ENCODE measurements at places on chromosomes 7 and 10.

DNA sequence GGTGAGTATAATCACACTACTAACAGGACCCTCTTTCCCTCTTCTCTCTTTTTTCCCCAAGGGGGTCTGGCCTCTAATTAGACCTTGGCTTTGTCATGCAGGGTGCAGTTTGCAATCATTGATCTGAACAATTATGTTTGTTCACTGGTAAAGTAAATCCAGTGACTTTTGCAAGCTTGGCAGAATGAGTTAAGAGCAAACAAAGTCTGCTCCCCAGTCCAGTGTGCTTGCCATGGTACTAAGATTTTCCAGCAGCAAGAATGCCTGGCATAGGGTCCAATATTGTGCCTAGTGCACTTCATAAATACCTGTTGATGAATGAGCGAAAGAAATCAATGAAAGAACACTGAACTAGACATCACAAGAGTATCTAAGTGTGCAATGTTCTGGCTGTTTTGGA, 43.9 kb downstream of the PLXDC2 start:
- no peak for DNase-seq

- no peak for DNase-seq
Observed at GRCh38 chr7:50632561-50633413, 67.6 kb upstream of the DDC start.

- no peak for DNase-seq
Observed at GRCh38 chr7:38034062-38034908, 113.8 kb downstream of the EPDR1 start.

DNA sequence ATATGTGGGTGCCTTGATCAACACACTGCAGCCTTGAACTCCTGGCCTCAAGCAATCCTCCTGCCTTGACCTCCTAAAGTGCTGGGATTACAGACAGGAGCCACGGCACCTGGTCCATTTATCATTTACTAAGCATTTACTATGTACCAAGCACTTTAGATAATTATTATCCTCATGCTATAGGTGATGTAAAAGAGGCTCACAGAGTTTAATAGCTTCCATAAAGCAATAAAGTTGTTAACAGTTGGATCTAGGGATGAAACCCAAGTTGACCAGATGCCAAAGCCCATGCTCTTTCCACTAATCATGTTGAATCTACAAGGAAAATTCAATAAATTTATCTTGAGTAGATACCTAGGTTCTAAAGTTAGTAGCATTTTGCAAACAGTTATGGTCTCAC, 5.0 kb downstream of the NAPEPLD start:
- no peak for DNase-seq

DNA sequence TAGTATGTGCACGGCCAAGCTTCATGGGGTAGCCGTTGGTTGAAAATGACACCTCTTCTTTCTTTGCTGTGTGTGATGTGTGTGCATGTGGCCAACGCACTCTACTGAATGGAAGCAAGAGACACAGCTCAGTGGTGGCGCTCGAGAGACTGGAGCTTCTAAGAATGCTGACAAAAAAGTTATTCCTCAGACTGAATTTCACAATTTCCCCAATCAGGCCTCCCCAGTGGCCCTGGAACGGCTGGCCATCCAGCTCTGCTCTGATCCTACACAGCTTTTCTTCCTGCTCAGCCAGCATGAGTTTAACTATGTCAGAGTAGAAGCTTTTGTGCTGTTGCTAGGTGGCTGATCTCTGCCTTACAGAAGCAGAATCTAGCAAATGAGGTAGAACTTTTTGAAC, 186.7 kb upstream of the PLXDC2 start:
- no peak for DNase-seq

- DNase-seq: peak; percentile 91
Observed at GRCh38 chr7:5661942-5662341, 119.5 kb downstream of the RNF216 start.

GRCh38 chr10:80203835-80204676, 1.3 kb downstream of the ANXA11 start:
- DNase-seq: no peak

DNA sequence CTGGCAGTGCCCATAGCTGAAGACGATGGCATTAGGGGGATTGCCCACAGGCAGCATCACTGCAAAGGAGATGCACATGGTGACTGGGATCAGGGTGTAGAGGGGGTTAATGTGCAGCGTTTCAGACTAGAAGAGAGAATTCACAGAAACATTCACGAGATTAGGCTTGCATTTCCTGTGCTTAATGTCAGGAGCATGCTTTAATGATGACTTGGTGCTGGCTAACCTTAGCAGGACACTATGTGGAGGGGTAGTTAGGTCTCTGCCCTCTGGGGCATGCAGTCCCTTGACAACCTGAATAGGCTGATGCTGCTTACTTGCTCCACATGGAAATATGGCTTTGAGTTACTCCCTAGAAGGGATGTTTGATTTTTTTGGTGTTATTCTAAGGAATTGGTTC, 21.8 kb downstream of the STMP1 start:
- DNase-seq: no peak

GRCh38 chr7:146943483-146943882, 826.9 kb downstream of the CNTNAP2 start:
- no peak for DNase-seq

DNA sequence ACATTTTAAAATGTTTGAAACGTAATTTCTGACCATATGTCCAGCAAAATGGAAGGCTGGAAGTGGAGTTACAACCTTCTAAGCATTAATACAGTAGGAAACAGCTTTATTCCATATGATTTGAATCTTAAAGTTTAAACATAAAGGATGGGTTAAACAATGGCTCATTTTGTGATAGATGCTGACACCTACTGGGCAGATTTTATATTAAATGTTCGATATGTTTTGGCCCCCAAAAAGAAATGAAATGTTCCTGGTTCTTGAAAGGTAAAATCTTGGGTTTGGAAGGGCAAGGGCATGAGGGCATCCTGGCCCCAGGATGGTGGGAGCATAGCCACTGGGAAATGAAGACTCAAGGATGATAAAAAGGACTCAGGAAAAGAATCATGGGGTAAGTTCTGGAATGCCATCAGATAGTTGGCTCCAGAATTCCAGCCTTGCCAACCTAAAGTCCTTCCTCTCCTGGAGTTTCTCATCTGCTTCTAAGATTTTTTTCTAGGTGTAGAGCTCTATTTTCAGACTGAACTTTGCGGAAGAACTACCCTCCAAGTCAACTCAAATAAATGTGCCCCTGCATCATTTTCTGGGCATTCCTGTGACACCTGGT, 34.6 kb upstream of the SLC35G1 start:
- DNase-seq: no peak

DNA sequence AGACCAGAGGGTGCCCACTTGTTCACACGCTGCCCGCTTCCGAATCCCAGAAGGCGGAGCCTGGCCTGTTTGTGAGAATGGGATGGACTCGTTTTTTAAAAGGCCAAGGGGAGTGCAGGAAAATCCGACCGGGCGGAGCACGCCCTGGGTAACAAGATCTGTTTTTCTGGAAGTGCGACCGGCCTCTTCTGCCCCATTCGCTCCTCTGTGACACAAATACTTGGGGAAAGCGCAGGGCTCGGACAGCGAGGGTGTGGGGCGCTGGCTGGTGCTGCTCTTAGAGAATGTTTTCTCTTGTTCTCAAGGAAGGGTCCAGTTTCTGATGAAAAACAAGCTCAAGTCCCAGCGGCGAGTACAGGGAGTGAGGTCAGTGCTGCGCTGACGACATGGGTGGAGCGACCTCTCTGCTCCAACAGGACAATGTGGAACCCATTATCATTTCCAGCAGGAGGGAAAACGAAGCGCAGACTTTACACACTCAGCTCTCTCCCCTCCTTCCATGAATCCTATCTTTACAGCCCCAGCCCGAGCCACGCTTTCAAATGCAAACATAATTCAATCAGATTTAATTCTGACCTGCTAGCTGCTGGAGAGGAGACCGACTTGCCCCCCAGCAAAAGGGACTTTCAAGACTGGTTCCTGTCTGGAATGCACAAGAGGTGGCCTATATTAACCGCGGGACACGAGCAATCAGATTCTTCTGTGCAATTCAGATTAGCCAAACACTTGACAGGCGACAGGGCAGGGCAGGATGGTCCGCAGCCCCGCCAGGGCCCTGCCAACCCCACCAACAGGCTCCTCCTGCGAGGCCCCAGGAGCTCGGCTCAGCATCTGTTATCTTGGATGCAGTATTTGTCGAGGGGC, 1.1 kb downstream of the RADIL start:
- DNase-seq: no peak

DNA sequence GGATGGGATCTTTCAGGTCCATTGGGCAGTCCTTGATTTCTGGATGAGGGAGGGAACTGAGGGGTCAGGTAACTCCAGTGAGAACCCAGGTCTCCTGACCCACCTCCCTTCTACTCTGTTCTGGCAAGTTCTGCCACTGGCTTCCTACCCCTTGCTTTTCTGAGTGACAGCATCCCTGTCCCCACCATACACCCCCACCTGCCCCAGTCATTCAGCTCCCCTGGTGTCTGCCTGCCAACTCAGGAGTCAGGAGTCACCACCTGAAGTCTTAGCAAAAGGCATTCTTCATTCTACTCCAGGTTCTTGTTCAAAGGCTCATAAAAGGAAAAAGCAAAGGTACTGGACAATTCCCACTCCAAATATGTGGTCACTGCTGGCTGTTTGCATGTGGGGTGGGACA, 26.6 kb downstream of the CDHR3 start:
- DNase-seq: no peak

DNA sequence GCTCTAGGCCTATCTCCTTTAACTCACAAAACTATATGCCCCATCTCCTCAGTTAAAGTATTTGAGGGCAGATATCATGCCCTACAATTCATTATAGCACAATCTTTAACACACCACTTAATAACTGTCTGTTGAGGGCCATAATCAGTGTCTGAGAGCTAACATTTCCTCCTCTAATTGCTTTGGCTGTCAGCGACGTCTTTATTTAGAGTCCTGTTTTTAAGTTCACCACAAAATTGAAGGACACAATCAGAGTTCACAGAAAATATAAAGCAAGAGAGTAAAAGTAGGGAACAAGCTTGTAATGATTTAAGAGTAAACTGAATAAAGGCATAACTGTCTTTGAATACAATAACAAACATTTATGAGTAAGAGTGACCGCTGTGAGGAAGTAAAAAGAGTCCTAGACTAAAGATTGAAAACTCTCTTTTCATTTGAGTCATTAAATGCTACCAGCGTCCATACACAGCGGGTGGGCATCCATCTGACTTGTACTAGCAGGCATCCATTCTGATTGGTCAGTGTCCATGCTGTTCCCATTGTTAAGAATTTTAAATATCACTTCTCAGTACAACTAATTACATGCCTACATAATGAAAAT, 38.4 kb upstream of the ABCB4 start:
- no peak for DNase-seq

GRCh38 chr7:6160191-6160623, 112.2 kb downstream of the CYTH3 start:
- peak; percentile 29 for DNase-seq

DNA sequence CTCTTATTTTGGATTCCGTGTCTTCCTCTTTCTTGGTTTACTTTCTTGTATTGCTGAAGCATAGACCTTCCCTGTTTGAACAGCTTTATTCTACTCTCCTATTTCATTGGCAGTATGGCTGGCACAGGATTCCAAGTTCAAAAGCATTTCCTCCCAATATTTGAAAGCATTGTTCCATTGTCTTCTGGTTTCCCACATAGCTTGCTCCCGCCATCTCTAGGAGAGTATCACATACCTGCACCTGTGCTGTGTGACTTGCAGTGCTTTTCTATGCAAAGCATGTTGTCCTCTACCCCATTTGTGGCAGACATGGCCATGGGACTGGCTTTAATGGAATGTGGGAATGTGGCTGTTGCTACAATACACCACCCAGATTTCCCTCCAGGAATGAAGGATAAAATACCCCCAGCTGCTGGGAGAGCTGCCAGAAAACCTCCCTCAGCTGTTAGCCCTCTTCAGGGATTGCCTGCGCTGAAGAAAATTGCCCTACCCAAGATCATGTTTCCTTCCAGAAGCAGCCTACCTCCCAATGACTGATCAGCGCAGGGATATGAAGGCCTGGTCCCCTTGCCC, 6.9 kb upstream of the MYOF start:
- DNase-seq: no peak

- no peak for DNase-seq
Observed at GRCh38 chr10:69577268-69578232, 4.3 kb upstream of the NEUROG3 start.

- no peak for DNase-seq
Observed at GRCh38 chr10:4990217-4990616, 13.4 kb downstream of the AKR1C2 start.

- DNase-seq: no peak
Observed at GRCh38 chr10:106978756-106979155, 185.8 kb downstream of the SORCS1 start.

DNA sequence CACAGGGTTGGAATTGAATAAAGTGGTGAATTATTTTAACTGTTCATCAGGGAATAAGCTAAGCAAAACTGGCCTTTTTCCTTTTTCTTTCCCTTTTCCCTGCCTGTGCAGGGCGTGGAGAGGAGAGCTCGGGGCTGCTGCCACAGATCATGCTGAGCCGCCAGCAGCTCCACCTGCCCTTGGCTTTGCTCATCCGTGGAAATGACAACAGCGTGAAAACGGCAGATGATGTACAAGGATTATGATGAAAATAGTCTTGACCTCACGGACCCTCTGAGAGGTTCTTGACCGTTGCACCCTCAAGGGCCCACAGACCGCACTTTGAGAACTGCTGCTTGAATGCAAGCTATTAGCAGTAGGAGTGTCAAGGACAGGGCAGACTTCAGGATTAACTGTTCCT, 10.6 kb downstream of the PPP2R2D start:
- DNase-seq: no peak

- DNase-seq: no peak
Observed at GRCh38 chr7:103632972-103633371, 187.0 kb upstream of the SLC26A5 start.

All from pulmonary artery endothelial cell (primary cell).